MV-4-11 (cell line): ENCODE measurements at places on chromosomes 1 and 21.

DNA sequence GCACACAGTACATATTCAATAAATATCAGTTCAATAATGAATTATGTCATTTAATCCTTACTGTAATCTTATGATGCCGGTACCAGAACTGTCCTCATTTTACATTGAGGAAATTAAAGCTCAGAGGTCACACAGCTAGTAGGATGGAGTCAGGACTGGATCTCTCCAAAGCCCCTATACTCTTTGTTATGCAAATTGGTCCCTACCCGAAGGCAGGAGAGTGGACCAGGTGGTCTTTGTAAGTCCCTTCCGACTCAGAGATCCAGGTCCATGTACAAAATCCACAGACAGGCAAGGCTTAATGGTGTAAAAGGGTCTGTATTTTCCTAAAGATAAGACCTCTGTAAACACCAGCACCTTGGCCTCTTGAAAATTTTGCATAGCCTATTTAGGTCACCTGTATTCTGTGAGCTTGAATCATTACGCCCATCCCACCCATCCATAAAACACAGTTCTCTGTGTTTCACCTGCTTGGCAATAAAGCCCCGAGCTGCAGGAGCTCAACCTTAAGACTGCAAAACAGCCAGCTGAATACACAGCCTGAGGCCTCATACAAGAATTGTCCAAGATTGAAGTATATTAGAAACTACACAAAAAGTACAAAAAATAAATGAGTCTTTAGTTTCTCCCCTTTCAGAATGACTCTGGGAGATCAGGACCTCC lies 41.7 kb downstream of the PLXNA2 start:
- no peak for DNase-seq

DNA sequence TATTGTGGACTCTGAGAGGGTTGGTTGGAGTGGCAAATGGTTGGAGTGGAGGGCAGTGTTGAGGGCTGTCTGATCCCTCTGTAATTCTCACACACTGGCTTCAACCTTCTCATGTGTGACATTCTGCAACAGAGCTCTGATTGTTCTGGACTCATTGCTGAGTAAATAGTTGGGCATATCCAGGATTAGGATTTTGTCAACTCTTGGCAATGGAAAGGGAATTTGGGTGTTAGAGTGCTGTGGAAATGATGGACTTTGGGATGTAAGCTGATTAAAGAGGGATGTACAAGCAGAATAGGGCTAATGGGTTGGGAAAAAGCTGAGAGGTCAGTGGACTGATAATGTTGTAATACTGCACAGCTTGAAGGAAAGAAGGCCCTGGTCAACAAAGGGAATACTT lies 16.5 kb downstream of the TLCD4 start:
- no peak for DNase-seq

GRCh38 chr1:169137357-169137756 lies 30.9 kb downstream of the ATP1B1 start:
- DNase-seq: no peak

- no peak for DNase-seq
Measured at GRCh38 chr1:227887697-227888403, 59.9 kb downstream of the WNT9A start.

GRCh38 chr1:184860535-184860934 lies 105.9 kb upstream of the EDEM3 start:
- DNase-seq: no peak

- no peak for DNase-seq
Measured at GRCh38 chr1:196043268-196043667, 565.0 kb downstream of the KCNT2 start.

DNA sequence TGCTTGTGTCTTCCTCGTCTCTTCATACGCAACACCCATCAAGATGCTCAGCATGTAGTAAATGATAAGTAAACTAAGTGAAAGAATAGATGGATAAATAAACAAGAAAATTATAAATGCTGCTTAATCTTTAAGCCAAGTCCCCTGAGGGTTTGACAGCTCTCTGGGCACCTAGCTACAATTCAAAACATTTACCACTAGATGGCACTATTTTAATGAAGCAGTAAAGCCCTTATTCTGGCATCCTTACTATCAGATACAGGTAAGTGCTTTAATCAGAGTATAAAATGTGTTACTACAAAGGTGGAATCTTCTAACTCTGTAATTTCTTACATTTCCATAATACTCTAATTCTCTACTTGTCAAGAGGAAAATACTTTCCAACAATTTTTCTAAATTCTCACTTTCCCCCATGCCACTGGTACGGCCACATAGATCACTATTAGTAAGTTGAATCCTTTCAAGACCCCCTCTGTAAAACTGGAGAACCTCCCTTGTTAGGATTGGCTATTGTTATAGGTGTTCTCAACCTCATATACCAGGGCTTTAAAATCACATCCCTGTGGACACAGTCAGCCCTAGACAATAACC lies 137.8 kb downstream of the BARHL2 start:
- peak; percentile 4 for DNase-seq
